ENCODE measurements at places on chromosomes 11 and 22.

GRCh38 chr11:128911701-128912100, 20.5 kb downstream of the KCNJ5 start:
- peak; percentile 73 for DNase-seq

DNA sequence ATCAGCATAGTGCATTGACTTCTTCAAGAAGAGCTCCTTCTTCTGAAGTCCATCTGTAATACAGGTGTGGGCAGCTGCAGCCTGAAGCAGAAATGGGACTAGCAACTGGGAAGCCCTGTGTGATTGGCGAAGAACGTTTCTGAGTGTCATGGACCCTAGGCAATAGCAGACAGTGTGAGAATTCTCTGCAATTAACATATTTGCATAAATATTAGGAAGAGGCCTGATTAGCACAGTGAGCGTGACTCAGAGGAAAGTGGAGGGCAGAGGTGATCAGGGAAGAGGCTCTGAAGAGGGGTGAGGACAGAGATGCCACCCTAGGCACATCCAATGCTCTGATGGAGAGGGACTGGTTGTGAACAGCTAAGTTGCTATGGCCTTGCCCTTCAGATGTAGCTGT, 171.2 kb upstream of the ZBED5 start:
- DNase-seq = no peak

- peak; percentile 79 for DNase-seq
Measured at GRCh38 chr11:128725630-128726319, 31.9 kb downstream of the FLI1 start.

DNA sequence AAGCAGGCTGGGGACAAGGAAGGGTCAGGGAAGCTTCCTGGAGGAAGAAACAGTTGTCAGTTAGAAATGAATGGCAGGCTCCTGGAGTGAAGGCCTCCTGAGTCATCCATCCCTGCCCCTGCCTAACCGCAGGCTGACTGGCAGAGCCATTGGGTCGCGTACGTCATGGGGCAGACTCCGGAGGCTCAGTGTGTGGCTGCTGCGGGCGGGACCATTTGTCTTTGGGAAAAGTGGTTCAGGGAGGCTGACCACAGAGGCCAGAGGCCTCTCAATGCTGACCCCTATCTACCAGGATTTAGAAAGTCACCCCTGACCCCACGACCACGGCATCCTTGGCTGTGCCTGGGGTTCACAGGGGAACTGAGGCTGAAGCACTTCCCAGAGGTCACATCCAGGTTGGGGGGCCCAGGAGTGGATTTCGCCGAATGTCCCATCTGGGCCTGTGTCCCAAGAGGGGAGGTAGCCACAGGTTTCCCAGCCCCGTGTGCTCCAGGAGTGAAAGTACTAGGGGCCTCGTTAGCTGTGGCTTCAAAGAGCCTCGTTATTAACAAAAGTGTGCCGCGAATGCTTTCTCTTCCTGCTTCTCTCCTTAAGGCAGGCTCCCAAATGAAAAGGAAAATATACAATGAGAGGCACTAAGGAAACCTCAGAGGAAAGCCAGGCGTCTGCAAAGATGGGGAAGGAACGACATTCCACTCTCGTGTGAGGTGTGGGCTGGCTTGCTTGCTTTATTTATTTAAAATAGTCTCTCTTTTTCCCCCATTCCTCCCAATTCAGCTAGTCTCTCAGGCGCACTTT, 58.9 kb downstream of the FLRT1 start:
- DNase-seq = no peak

DNA sequence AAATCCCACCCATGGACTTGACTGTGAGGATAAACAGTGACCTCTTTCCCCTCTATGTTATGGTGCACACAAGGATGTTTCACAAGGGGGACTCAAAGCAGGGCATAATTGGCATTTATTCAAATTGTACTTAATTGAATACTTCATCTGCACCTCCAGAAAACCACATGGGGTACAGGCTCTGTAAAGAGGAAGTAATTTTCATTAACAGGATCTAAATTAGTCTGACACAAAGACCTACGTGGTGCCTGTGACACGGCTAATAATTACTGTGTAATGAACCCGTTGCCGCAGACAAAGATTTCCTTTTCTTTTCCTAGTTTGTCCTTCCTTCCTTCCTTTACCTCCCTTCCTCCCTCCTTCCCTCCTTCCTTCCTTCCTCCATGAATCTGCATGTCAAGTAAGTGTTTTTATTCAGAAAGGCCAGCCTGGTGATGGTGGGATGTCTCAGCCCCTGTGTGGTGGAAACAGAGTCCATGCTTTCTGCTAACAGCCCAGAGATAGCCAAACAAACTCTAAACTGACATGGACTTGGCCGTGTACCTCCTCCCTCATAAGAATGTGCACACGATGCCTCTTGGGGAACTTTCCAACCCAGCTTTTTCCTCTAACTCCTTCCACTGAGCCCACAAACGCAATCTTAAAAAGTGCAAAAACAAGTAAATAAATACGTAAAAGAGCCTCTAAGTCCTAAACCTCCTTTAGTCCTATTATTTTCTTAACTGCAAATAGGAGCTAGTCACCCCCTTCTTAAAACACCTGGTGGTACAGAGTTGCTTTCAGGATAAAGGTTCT, 118.8 kb downstream of the INSC start:
- no peak for DNase-seq

DNA sequence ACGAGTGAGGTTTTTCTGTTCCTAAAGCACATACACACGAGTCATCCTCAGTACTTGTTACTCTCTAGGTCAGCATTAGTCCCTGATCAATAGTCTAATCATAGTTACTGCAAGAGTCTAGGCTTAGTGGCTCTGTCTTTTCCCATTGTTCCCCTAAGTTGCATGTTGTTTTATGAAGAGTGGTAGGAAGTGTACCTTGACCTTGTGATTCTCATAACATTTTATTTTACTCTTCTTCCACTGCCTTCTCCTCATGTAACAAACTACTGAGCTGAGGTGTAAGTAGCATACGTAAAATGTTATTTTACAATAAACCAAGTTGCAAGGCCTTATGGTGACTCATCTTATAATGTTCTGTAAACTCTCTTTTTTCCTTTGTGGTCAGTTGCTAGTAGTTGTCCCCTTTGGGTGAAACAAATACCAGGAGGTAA, 15.0 kb downstream of the METTL15 start:
- no peak for DNase-seq

Measured in kidney (tissue), 22 donors.